Activated CD8-positive, alpha-beta T cell treated with anti-CD3 and anti-CD28 coated beads for 36 hours (primary cell): ENCODE measurements at places on chromosomes 16 and 17. TPM values are rescaled to one million over a fixed set of nuclear protein-coding genes. Genes with fewer than 3 reads are reported as not detected.

DNA sequence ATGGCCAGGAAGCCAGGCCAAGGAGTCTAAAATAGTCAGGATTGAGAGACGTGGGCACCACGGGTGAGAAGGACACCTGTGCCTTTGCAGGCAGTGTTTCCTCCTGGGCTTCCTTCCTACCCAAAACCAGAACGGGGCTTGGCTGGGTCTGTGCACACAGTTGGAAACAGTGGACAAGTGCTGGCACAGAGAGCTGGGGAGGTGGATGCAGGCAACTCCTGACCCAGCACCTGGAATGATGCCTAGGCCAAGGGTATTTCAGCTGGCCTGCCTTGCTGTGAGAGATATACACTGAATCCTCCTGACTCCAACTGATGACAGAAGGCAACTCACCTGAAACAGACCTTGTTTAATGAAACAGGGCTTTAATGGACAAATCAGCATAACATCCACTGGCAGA is 186.2 kb downstream of the SLC39A11 start:
- no peak for DNase-seq

The ARL5C gene
- total RNA-seq: not detected

DNA sequence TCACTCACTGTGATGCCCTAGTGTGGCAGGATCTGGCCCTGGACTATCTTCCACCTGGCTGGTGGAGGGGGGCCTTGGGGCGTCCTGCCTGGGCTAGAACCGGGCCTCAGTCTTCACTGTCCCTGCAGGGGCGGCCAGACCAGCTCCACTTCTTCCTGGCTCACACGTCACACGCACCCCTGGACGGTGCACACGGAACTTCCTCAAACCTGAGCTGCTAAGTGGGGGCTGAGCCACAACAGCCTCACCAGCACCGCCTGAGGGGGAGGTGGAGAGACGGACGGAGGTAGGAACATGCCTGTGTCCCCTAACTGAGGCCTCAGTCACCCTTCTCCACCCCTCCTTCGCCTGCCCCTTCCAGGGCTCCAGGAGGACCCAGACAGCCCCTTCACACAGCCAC is 36.6 kb downstream of the TIMM22 start:
- DNase-seq: no peak

DNA sequence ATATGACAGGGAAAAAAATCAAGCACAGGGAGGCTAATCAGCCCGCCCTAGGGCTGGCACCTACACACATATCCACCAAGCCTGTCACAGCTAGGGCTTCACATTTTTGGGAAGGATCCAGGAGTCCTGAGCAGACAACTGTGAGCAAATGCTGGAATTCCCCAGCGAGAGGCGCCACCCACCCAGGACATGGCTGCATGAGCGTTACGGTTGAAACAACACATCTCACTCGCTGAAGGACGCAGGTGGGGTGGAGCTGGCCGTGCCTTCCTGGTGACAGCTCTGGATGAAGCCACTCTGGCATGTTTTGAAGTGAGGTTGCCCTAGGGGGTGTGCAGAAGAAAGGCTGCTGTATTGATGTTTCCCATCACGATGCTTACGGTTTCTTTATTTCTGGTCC is 315.1 kb upstream of the EEF2KMT start:
- DNase-seq: no peak

GRCh38 chr17:68812876-68813584 is 142.2 kb downstream of the ABCA8 start:
- DNase-seq: no peak

The HS3ST4 gene
- total RNA-seq: not detected

- no peak for DNase-seq
These were observed 8.2 kb upstream of the MMP2 start for GRCh38 chr16:55470533-55471371.

- DNase-seq: no peak
These were observed 58.7 kb downstream of the CMC2 start for GRCh38 chr16:80947708-80948625.
